AML-193 (cell line): ENCODE measurements at places on chromosomes 2 and 18.

GRCh38 chr2:241272303-241273209, 42.9 kb downstream of the HDLBP start:
- DNase-seq, result no peak

DNA sequence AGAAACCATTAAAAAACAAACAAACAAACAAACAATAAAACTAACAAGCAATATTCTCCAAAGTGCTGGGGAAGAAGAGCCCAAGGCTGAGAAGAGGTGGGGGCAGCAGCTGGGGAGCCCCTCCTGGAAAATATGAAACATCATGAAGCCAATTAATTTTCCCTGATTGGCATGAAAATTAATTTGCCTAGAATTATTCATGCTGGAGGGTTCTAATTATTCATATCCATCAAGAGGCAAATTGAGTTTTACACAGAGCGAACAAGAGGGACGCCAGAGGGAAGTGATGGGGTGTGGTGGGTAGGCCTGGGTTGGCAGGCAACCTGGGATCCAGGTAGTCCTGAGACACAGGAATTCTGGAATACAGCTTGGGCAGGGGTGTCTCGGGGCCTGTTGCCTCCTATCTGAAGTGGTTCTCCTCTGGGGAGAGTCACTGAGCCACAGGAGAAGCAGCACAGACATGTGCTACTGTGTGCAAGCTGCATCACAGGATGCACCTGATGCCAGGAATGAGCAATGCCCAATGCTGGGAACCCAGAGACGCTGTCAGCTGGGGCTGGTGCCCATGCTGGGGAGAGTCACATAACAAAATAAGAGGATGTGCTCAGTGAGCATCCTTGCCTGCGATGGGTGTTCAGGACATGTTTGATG, 100.5 kb downstream of the TEX51 start:
- DNase-seq, result no peak

DNA sequence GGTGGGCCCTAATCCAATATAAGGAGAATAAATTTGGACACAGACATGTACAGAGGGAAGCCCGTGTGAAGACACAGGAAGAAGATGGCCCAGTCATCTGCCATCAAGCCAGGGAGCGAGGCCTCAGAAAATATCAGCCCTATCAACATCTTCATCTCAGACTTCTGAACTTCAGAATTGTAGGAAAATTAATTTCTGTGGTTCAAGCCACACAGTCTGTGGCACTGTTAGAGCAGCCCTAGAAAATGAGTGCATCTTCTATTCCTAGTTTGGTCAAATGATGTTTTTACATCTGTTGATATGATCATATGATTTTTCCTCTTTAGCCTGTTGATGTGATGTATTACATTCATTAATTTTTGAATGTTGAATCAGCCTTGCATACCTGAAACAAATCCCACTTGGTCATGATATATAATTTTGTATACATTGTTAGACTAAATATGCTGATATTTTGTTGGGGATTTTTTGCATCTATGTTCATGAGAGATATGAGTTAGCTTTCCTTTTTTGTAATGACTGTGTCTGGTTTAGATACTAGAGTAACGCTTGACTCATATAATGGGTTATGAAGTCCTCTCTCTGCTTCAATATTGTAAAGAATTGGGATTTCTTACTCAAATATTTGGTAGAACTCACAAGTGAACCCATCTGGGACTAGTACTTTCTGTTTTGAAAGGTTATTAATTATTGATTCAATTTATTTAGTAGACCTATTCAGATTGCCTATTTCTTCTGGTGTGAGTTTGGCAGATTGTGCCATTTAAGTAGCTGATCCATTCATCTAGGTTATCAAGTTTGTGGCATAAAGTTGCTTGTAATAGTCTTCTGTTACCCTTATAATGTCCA, 451.4 kb downstream of the EIPR1 start:
- no peak for DNase-seq

GRCh38 chr2:41414486-41415230, 633.2 kb upstream of the PKDCC start:
- DNase-seq, result peak; percentile 44

DNA sequence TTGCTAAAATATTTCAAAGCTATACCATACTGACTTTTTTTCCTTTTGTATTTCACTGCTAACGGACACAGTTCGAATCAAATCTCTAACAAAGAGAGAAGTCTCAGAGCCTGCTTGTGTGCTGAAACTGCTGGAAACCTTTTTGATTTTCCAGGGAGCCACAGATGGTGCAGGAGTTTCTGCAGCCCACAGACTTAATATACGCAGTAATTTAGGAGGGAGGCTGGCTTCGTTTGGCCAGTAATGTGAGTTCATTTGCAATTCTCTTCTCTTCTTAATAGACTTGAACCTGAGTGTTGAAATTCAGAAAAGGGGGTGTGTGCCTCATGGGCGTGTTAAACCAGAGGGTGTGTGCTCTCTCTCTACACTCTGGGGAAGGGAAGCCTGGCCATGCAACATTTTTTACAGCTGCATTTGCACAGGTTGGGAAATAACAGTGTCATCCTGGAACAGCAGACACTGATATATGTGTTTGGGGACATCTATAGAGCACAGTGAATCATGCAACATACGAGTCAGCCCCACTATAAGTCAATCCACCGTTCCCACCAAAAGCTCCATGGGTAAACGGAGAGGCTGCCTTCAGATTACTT, 333.0 kb downstream of the CLIP4 start:
- no peak for DNase-seq

- no peak for DNase-seq
Observed at GRCh38 chr2:147499785-147500184, 345.0 kb upstream of the ACVR2A start.

GRCh38 chr2:12076810-12077209, 330.4 kb downstream of the LPIN1 start:
- no peak for DNase-seq

GRCh38 chr2:126635281-126635680, 20.7 kb upstream of the GYPC start:
- DNase-seq, result no peak

GRCh38 chr2:235384624-235385023, 109.2 kb upstream of the AGAP1 start:
- no peak for DNase-seq

DNA sequence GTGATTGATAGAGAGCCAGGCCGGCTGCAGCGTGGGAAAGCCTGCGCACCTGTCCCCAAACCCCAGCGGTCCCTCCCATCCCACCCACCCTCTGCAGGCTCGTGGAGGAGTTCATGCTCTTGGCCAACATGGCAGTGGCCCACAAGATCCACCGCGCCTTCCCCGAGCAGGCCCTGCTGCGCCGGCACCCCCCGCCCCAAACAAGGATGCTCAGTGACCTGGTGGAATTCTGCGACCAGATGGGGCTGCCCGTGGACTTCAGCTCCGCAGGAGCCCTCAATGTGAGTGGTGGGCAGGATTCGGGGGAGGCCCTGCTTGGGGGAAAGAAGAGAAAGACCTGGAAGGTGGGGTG, 48.9 kb upstream of the ALPP start:
- no peak for DNase-seq

DNA sequence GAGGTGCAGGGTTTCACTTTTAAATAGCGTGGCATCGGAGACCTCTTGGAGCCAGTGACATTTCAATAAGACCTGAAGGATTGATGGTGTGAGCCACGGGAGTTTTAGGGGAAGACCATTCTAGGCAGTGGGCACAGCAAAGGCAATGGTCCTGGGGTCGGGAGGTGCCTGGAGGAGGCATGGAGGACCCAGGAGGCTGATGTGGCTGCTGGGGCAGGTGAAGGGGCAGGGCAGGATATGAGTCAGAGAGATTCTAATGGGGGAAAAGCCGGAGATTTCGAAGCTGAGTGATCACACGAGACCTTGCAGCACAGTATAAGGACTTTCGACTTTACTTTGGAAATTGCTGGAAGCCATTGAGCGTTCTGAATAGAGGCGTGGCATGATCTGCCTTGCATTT, 79.6 kb upstream of the KCNE4 start:
- DNase-seq, result no peak

GRCh38 chr2:23286758-23287704, 97.9 kb upstream of the KLHL29 start:
- no peak for DNase-seq

DNA sequence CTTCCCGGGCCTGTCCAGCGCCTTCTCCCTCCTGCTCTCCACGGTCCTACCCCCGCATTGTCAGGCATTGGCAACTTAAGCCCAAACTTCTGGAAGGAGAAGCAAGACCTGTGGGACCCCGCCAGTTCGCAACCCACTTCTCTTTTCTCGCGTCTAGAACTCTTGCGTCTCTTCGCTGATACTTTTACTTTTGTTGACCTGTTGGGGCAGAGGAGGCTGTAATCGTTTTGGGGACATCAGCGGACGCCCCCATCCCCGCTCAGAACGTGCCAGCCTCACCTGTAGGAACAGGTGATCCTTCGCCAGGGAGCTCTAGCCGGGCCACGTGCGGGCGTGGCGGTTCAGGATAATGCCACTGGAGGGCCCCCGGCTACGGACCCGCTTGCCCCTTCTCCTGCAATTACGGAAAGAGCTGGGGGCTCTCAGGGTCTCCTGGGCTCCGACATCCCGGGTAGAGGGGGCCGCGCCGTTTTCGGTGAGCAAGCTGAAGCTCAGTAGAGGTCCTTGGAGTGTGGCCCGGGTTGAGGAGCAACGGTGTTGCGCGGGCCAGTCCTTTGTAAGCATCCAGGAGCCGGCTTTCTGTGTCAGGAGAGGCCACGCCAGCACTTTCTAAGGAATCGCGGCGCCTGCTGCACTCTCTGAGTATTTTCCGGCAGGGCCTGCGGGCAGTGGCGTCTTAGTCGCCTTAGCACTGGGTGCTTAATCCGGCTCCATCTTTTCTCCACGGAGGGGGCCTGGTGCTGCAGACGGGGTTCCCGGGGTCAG, 1.6 kb downstream of the MTCL1 start:
- DNase-seq, result no peak

GRCh38 chr2:207219081-207219630, 53.4 kb upstream of the KLF7 start:
- DNase-seq, result no peak

DNA sequence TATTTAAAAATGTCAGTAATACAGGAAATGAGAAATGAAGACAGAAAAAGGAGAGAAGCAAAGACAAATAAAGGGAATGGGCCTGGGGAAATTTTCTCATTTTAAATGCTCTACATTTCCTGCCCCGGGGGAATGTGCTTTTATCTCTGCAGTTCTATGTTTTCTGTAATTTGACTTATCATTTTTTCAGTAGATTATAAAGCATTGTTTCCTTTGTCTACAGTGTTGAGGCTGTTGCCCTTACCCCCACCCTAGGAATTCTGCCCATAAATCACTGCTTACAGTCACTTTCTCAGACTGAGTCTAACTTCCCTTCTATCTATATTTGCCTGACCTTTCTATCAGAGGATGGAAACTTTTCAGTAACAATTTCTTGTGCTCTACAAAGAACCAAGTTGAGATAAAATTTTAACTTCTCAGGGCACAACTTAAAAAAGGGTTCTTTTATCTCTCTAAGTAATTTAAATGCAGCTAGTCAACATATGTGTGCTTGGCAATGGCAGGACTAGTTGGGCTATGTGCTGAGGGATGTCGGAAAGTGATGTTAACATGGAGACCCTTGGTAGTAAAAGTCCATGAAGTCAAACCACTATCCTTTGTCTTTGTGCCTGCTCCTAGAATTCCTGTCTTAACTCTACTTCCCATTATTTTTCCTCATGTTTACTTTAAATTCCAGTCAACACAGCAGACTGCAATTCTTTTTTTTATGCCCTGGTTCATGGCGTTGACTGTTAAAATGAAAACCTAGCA, 146.5 kb upstream of the MMADHC start:
- DNase-seq, result no peak

DNA sequence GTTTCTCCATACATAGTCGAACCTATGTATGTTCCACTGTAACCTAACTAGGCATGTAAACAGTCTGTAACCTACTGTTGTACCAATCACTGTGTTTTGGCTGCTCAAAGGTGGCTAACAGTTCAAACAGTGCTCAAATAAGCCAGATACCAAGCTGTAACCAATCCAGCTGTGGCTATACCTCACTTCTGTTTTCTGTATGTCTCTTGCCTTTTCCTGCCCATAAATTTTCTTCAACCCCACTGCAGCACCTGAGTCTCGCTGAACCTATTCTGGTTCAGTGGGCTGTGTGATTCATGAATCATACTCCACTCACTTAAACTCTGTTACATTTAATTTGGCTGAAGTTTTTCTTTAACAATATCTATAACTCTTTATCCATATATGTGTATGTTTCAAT, 340.7 kb downstream of the LPIN1 start:
- DNase-seq, result no peak

DNA sequence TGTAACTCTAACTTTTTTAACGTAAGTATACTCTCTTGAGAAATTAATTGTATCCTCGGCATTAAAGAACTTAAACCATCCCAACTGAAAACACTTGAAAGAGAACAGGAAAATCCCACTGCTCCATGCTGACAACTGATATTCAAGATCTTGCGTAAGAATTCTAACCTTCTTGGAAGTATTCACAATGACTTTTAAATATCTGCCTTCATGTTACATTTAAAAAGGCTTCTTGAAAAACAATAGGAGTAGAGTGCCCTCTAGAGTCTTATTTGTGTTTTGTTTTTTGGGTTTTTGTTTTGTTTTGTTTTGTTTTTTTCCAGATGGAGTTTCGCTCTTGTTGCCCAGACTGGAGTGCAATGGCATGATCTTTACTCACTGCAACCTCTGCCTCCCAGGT, 65.4 kb upstream of the DNAJC10 start:
- DNase-seq, result peak; percentile 46

- DNase-seq, result no peak
Observed at GRCh38 chr2:85772019-85772745, 18.4 kb downstream of the ATOH8 start.

DNA sequence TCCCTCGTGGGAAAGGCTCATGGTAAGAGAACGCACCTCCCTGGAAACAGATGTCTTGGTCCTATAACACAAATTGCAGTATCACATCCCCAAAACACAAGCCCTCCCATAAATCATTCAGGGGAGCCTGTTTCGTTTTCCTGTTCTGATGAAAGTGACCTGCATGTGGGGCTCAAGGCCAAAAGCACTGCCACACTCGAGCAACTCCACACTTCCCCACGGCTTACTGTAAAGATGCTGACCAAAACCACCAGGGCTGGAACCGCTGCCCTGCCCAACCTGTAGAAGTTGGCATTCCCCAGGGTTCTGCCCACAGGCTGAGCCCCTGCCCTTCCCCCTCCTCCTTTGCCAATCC, 139.7 kb downstream of the BCL11A start:
- no peak for DNase-seq

DNA sequence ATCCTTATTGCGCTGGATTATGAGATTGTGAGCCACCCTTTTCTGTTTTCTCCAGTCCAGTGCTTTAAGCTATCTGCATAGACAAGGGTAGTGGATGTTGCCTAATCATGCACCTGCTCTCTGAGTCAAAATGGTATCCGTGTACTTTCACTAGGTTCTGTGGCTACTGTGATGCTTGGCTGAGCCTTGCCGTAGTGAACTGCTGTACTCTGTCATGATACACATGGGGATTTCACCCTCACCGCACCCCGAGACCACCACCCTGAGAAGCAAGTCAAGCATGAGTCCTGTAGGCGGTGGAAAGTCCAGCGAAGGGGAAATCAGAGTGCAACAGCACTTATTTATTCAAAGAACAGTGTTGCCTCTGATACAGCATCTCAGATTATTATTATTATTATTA, 55.0 kb downstream of the ARHGAP25 start:
- no peak for DNase-seq

GRCh38 chr18:402129-402528, 98.4 kb downstream of the COLEC12 start:
- no peak for DNase-seq
